ENCODE measurements at places on chromosomes 3 and 15. TPM values are rescaled to one million over a fixed set of nuclear protein-coding genes. Genes with fewer than 3 reads are reported as not detected.

The CPA3 gene
- total RNA-seq = not detected

The VEPH1 gene
- 8.6 TPM for total RNA-seq

The EOGT gene
- 4.5 TPM for total RNA-seq

- DNase-seq = no peak
Measured at GRCh38 chr15:83327041-83327440, 42.6 kb upstream of the BNC1 start.

GRCh38 chr3:63492464-63492863, 160.0 kb upstream of the SNTN start:
- no peak for DNase-seq

GRCh38 chr3:177550667-177551066, 353.4 kb upstream of the TBL1XR1 start:
- no peak for DNase-seq

GRCh38 chr15:32721596-32721995, 3.8 kb downstream of the GREM1 start:
- DNase-seq = no peak

DNA sequence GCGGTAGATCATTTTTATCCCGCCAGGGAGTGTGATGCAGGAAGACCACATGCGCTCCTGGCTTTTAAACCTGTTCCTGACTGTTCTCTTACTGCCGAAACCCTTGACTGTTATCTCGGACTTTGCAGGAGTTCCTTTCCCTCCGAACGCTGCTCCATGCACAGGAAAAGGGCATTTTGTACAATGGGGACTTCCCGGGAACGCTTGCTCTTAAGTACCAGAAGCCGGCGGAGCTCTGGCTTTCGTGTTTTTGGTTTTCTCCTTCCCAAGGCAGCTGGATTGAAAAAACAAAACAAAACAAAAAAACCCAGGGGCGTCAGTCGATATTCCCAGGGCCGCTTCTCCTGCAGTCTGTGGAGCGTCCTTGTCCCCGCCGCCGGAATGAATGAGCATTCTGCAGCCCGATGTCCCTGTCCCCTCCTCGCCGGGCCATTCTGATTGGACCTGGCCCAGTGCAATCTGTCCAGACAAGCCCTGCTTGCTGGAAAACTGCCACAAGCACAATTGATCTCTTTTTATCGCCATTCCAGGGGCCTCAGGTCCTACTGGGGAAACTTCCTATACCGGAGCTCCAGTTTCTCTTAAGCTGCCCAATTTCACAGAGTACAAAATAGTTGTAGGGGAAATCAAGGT, 44.8 kb downstream of the SLC6A1 start:
- no peak for DNase-seq

DNA sequence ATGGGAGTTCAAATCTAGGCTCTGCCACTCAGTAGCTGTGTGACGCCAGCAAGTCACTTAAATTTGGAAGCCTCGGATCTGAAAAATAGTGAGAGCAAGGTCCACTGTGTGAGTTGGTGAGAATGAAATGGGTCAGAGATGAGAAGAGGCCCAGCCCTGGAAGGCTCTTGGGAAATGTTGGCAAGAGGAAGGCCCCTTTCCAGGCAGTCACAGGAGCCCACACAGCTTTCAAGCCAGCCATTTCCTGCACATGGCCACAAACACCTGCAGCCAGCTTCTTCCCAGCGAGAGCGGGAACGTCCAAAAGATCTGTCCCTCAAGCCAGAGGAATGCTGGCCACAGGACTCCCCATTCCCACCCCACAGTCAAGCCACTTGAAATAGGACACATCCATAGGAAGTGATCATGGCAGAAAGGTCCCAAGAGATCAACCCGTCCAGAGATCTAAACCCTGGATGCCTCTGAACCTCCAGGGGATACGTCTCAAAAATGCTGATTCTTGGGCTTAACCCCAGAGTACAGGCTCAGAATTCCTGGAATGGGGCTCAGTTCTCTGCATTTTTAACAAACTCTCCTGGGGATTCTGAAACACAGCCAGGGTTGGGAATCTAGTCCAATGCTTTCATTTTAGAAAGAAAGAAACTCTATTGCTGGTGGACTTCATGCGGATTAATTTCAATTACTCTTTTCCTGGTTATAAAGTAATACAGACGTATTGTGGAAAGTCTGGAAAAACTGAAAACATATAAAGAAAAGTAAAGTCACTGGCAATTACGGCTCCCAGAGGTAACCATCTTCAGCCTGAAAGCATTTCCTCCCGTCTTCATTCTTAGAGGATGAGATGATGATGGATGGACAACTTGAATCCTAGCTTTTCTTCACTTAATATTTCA, 35.9 kb downstream of the NTRK3 start:
- no peak for DNase-seq
